Smooth muscle cell of the pulmonary artery (primary cell): ENCODE measurements at places on chromosomes 2 and 18. TPM values are rescaled to one million over a fixed set of nuclear protein-coding genes. Genes with fewer than 3 reads are reported as not detected.

Gene CHST9
- not detected in 2 replicates for total RNA-seq

Gene HOXD4
- 0.46 and 4.6 TPM in 2 replicates for total RNA-seq

Gene TPGS2
- total RNA-seq = 124 and 143 TPM in 2 replicates

Gene RPS27A
- total RNA-seq = 297 and 357 TPM in 2 replicates

Gene FIGN
- 0.99 and 2.7 TPM in 2 replicates for total RNA-seq

Gene HAAO
- total RNA-seq = 0.85 TPM in 1 of 2 replicates, not detected in the other

Gene ACAA2
- total RNA-seq = 28.4 and 32.4 TPM in 2 replicates

Gene TMEM200C
- total RNA-seq = 0.13 and 0.30 TPM in 2 replicates
